Left renal cortex interstitium (tissue), 4 donors: ENCODE measurements at places on chromosomes 11 and 22. TPM values are rescaled to one million over a fixed set of nuclear protein-coding genes. Genes with fewer than 3 reads are reported as not detected.
A peak's percentile ranks its signal among the peaks of the same experiment; 100 is the strongest.

DNA sequence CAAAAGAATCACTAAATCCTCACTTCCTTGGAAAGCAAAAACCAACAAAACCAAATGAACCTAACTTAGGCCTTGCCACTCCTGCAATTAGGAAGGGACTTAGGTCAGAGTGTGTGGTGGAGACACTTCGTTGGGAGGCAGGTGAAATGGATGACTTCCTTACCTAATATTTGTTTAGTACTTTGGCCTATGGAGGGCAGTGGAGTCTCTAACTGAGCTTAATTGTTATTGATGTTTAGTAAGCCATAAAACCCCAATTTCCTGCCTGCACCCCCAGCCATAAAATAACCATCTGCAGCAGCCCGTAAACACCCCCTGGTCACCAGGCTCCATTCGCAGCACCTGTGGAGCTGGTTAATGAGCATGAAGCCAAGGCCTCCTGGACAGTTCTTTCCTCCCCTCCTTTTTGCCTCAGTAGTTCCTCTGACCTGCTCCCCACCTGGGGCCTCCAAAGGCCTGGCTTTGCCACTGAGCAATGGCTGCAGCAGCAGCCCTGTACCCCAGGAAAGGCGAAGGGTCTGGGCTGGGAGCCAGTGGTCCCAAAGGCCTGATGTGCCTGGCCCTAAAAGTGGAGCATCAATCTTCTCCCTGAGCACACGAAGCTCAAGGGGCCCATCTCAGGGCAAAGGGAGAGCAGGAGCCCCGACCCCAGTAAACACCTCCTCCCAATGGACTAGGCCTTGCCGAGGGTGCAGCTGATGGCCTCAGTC lies 15.6 kb upstream of the SYT13 start:
- DNase-seq: no peak

GRCh38 chr11:76578654-76579055 lies 91.9 kb downstream of the LRRC32 start:
- peak; percentile 56 for DNase-seq

GRCh38 chr11:21794306-21794705 lies 398.6 kb upstream of the ANO5 start:
- DNase-seq: no peak

DNA sequence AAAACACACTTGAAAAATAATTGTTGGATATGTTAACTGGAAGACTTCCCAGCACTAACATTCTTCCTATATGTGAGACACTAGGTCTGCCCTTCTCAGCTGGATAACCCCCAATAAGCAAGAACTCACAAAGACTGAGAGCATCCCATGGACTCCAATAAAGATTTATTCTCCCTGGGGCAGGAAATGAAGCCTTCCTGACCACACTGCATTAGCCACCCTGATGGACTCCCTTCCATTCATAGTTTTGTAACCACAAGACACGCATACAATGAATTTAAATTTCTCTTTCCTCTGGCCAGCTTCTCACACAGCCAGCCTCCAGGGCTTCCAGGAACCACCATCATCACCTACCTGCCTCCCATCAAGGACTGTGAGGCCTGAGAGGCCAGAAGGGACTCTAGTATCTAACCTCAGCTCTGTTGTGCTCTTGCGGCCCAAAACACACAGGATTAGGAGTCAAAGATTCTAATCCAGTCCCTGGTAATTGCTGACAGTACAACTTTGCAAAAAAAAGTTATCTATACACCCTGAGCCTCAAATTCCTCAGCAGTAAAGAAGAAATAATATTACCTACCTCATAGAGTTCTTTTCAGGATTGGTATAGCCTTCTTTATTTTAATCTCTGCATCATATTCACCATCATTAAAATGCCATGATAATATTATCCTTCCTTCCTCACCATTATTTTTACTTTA lies 45.6 kb upstream of the GDPD4 start:
- DNase-seq: no peak

GRCh38 chr11:106668147-106668546 lies 350.1 kb downstream of the GUCY1A2 start:
- DNase-seq: no peak

The FADS2 gene
- 91.3 TPM for polyA plus RNA-seq
